ENCODE measurements at places on chromosomes 6 and 20. TPM values are rescaled to one million over a fixed set of nuclear protein-coding genes. Genes with fewer than 3 reads are reported as not detected.
A peak's percentile ranks its signal among the peaks of the same experiment; 100 is the strongest.

DNA sequence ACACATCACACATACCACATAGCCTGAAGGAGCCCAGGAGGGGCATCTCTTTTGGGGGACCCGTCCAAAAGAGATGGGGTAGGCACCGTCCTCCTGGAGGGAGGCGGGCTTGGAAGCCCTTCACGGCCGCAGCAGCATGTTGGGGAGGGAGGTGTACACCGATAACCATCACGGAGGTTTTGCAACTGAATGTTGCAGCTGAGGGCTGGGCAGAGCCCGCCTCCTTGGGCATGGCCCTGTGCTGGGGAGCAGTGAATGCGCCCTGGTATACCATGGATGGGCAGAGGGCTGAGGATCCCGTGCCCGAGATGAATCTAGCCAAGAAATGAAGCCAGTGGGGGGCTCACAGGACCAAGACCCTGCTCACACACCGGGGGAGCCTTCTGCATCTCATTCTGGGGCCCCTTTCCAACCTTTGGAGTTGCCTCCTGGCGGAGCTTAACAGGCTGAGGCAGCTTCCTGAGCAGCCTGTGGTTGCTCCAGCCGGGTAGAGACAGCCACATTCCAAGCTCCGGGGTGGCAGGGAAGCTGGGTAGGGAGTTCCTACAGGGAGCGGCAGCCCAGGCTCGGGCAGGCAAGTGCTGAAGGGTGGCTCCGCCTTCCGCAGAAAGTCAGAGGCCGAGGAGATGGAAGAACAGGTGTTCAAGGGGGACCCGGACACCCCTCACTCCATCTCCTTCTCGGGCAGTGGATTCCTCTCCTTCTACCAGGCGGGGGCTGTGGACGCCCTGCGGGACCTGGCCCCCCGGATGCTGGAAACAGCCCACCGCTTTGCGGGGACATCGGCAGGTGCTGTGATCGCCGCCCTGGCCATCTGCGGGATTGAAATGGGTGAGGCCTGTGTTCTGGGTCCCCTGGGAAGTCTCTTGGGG is at the start of gene PNPLA1:
PNPLA1 (plus strand) TSS at position 227 of the 872 bp plus-strand sequence; CDS start at position 627, 400 bp downstream.
- peaks cover 10% of the 10 kb centered on the region for H3K27me3 ChIP-seq
- no peak within 1 kb of the TSS for H3K27ac ChIP-seq
- H3K4me3 ChIP-seq = no peak within 1 kb of the TSS
- DNase-seq = no peak
- H3K36me3 ChIP-seq = no peaks in the 10 kb centered on the region

- no peaks in the 10 kb centered on the region for H3K4me1 ChIP-seq
- no peak overlapping the region for H3K4me3 ChIP-seq
- no peaks in the 10 kb centered on the region for H3K36me3 ChIP-seq
- no peak overlapping the region for H3K27ac ChIP-seq
These were observed 212.9 kb upstream of the PRND start for GRCh38 chr20:4508773-4509172.

SEMG1 gene
- not detected for total RNA-seq

- no peak within 1 kb of the TSS for H3K27ac ChIP-seq
- peaks cover 60% of the 10 kb centered on the region for H3K27me3 ChIP-seq
- H3K4me1 ChIP-seq = no peaks in the 10 kb centered on the region
- DNase-seq = no peak
- H3K36me3 ChIP-seq = no peaks in the 10 kb centered on the region
These were observed at the start of gene AKAP12 for GRCh38 chr6:151239603-151240035. TSS of gene AKAP12 (plus strand) at chr6:151239967. CDS start at chr6:151240563, 596 bp downstream.

DNA sequence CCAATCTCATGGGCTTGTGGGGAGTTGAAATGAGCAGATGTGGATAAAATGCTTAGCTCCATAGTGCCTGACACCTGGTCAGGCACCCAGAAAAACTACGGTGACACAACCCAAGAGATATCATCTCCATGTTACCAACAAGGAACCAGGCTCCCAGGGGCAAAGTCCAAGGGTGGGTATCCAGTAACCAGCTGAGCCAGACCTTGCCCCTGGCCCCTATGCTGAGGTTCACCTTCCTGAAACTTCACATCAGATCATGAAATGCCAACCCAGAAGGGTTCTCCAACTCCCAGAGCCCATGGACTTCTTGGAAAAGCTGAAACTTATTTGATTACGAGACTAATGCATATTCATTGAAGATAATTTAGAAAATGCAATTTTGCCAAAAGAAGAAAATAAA is 141.8 kb upstream of the KCNG1 start:
- H3K4me3 ChIP-seq = no peak overlapping the region
- no peaks in the 10 kb centered on the region for H3K36me3 ChIP-seq
- H3K27ac ChIP-seq = no peak overlapping the region
- H3K27me3 ChIP-seq = peaks cover 4% of the 10 kb centered on the region

DNA sequence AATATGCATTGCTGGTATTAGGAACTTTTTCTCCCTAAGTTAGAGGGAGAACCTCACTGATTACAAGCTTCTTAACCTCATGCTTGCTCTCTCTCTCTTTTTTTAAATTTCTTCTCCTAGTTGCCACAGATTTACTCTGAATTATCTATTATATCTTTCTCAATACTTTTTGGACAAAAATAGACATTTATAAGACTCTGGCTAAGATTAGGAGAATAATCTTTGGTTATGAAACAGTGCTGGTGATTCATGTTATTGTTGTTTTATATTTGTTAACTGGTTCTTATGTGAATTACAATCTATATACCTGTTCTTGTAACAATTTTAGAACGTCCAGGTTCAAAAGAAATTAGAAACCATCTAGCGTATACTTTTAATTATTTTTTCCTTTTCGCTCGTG is 187.8 kb downstream of the OGFRL1 start:
- H3K36me3 ChIP-seq = no peaks in the 10 kb centered on the region
- no peaks in the 10 kb centered on the region for H3K4me1 ChIP-seq
- H3K27ac ChIP-seq = no peak overlapping the region

SLC22A3 gene
- not detected for total RNA-seq

DNA sequence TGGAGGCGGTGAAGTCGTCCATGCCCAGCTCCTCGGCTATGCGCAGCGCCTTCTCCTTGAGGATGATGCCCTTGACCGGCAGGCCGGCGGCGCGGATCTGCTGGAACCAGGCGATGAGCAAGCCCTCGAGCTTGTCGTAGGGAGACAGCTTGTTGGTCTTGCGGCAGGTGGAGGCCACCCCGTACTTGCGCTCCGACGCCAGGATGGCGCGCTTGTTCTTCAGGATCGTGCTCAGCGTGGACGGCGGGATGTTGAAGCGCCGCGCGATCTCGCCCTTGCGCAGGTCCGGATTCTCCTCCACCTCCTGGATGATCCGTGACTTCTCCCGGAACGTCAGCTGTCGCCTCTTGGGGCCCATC is 435 bp downstream of the CENPB start:
- peaks cover 8% of the 10 kb centered on the region for H3K36me3 ChIP-seq
- peak overlapping the region; percentile 70 for H3K27ac ChIP-seq
- H3K4me1 ChIP-seq = peaks cover 46% of the 10 kb centered on the region
- peaks cover 1% of the 10 kb centered on the region for H3K27me3 ChIP-seq
- DNase-seq = no peak

PRKN gene
- not detected for total RNA-seq

GRCh38 chr20:44884907-44885391 is 556 bp upstream of the YWHAB start:
- H3K36me3 ChIP-seq = peaks cover 19% of the 10 kb centered on the region
- H3K4me1 ChIP-seq = peaks cover 52% of the 10 kb centered on the region
- peak overlapping the region; percentile 93 for H3K4me3 ChIP-seq
- DNase-seq = no peak
- H3K27me3 ChIP-seq = no peaks in the 10 kb centered on the region
- H3K27ac ChIP-seq = peak overlapping the region; percentile 94

GRCh38 chr6:44133981-44134711 is 6.8 kb downstream of the TMEM63B start:
- no peak overlapping the region for H3K27ac ChIP-seq
- no peaks in the 10 kb centered on the region for H3K36me3 ChIP-seq
- no peaks in the 10 kb centered on the region for H3K27me3 ChIP-seq
- DNase-seq = no peak

GRCh38 chr20:64111841-64112641 is 4.7 kb upstream of the NPBWR2 start:
- H3K27me3 ChIP-seq = no peaks in the 10 kb centered on the region
- no peaks in the 10 kb centered on the region for H3K4me1 ChIP-seq
- no peaks in the 10 kb centered on the region for H3K36me3 ChIP-seq
- H3K27ac ChIP-seq = no peak overlapping the region

- H3K4me1 ChIP-seq = peaks cover 15% of the 10 kb centered on the region
- H3K4me3 ChIP-seq = no peak overlapping the region
- DNase-seq = no peak
- no peaks in the 10 kb centered on the region for H3K27me3 ChIP-seq
- peaks cover 39% of the 10 kb centered on the region for H3K36me3 ChIP-seq
- H3K27ac ChIP-seq = no peak overlapping the region
These were observed 164.5 kb downstream of the MTHFD1L start for GRCh38 chr6:151029970-151030369.

GRCh38 chr20:48298433-48298832 is 513.2 kb upstream of the SULF2 start:
- H3K36me3 ChIP-seq = no peaks in the 10 kb centered on the region
- no peaks in the 10 kb centered on the region for H3K4me1 ChIP-seq
- DNase-seq = no peak
- no peak overlapping the region for H3K27ac ChIP-seq
- no peak overlapping the region for H3K4me3 ChIP-seq

DNA sequence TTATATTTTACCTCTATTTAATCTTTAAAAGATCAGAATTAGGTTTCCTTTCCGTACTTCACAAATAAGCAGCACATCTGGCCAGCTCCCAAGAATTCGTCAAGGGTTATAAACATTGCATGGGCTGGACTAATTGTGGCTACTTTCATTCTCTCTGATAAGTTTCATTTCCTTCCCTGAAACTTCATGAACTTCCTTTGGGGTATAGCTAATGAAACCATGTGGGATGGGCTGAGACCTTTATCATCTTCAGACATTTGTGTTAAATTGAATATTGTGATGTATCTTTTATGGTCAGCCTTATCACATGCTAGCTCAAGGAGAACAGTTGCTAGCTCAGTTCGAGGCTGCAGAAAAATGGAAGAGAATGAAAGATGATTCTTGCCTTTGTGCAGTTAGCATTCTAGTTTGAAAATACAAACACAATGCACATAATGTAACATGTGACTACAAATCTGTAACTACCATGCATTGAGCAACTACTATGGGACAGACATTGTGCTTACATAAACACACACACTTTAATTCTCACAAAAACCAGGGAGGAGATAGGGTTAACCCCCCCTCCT is 1.7 kb upstream of the GMPR start:
- peak overlapping the region; percentile 69 for H3K4me3 ChIP-seq
- H3K36me3 ChIP-seq = no peaks in the 10 kb centered on the region
- DNase-seq = no peak
- H3K27me3 ChIP-seq = peaks cover 39% of the 10 kb centered on the region

DNA sequence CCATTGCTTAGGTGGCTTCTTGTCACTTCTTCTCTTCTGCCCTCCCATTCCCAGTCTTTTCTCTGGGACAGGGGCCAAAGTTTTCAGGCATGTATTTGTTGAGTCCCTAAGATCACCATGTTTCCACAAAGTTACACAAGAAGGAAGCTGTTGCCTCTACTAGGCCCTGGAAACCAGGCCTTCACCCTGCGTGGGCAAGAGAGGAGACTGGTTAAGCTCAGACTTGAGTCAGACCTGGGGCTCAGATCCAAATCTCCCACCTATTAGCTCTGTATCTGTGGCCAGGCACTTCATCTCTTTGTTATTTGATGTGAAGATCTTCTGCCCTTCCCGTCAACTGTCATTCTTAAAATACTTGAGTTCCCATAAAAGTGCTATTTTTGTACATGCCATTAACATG is 154.6 kb downstream of the SASH1 start:
- no peak for DNase-seq
- H3K27me3 ChIP-seq = peaks cover 2% of the 10 kb centered on the region
- H3K36me3 ChIP-seq = no peaks in the 10 kb centered on the region
- H3K4me3 ChIP-seq = no peak overlapping the region
- H3K4me1 ChIP-seq = no peaks in the 10 kb centered on the region

DNA sequence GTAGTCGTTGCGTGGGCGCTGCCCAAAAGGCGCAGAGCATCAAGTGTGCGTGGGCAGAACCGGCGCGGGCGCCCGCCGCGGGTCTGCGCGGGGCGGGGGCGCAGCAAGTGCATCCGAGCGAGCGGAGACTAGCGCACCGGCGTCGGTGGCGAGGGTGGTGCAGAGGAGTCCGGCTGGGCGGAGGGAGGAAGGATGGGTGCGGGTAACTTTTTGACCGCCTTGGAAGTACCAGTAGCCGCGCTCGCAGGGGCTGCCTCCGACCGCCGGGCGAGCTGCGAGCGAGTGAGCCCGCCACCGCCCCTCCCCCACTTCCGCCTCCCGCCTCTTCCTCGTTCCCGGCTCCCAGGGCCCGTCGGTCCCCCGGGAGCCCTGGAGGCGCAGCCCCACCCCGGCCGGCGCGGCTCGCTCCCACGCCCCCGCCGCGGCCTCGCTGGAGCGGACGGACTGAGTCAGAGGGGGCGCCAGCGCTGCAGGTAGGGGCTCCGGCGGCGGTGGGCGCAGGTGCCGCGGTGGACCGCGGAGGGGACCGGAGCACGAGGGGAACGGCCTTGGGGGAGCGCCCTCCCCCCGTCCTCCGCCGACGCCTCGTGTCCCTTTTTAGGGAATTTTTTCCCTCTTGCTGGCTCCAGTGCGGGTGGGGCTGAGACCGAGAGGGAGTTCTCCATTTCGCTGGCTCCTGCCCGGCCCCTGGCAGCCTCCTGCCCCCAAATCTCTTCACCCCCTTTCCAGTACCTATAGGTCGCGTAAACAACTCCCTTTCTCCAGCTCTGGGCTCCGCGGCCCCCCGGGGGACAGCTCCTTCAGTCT is 1.6 kb upstream of the DBNDD2 start:
- peaks cover 21% of the 10 kb centered on the region for H3K4me1 ChIP-seq
- H3K36me3 ChIP-seq = peaks cover 7% of the 10 kb centered on the region
- peak overlapping the region; percentile 77 for H3K27ac ChIP-seq
- peaks cover 13% of the 10 kb centered on the region for H3K27me3 ChIP-seq
- DNase-seq = peak; percentile 19

CST4 gene
- total RNA-seq = not detected

NRSN1 gene
- not detected for total RNA-seq

GRCh38 chr20:16243470-16243869 is 329.8 kb downstream of the KIF16B start:
- H3K27me3 ChIP-seq = no peaks in the 10 kb centered on the region
- H3K36me3 ChIP-seq = no peaks in the 10 kb centered on the region
- H3K4me1 ChIP-seq = no peaks in the 10 kb centered on the region

GRCh38 chr6:47344022-47344421 is 34.3 kb upstream of the TNFRSF21 start:
- H3K4me1 ChIP-seq = no peaks in the 10 kb centered on the region
- no peak for DNase-seq
- no peak overlapping the region for H3K4me3 ChIP-seq
- H3K27me3 ChIP-seq = peaks cover 4% of the 10 kb centered on the region
- no peak overlapping the region for H3K27ac ChIP-seq

All from activated T-helper 1 cell treated with anti-CD3 and anti-CD28 coated beads, Interleukin-12 subunit alpha, Interleukin-12 subunit beta, Interleukin-2, Interleukin-4 antibody, amounts not matched to agents 30 ng/mL and 10 ng/mL and 1 ng/mL, durations not matched to agents 14 hours and 24 hours and 36 hours (primary cell).